Panc1 (cell line): ENCODE measurements at places on chromosomes 12 and 14. TPM values are rescaled to one million over a fixed set of nuclear protein-coding genes. Genes with fewer than 3 reads are reported as not detected.

DNAI7 gene
- total RNA-seq = 0.10 TPM

LTBR gene
- total RNA-seq = 3.1 TPM

IL26 gene
- total RNA-seq = not detected

KLRG1 gene
- 0.69 TPM for total RNA-seq

TMEM229B gene
- 1.6 TPM for total RNA-seq

FAM186B gene
- 0.13 TPM for total RNA-seq

KICS2 gene
- 9.6 TPM for total RNA-seq

SLC11A2 gene
- 59.9 TPM for total RNA-seq

KRT82 gene
- not detected for total RNA-seq

ADAMTS20 gene
- not detected for total RNA-seq

OAS3 gene
- 33.3 TPM for total RNA-seq

GPR132 gene
- total RNA-seq = 0.08 TPM

KLRC4 gene
- 1.4 TPM for total RNA-seq

ANGEL1 gene
- total RNA-seq = 19.1 TPM

SMOC1 gene
- total RNA-seq = 0.46 TPM

RASSF9 gene
- total RNA-seq = 0.33 TPM

SCN8A gene
- 8.6 TPM for total RNA-seq

ACRBP gene
- 0.54 TPM for total RNA-seq

RAB15 gene
- total RNA-seq = 6.0 TPM

RNF34 gene
- total RNA-seq = 52.4 TPM

HVCN1 gene
- total RNA-seq = 0.87 TPM

KLRC2 gene
- not detected for total RNA-seq

KRT4 gene
- 0.15 TPM for total RNA-seq

CMKLR1 gene
- 0.03 TPM for total RNA-seq

MAP1LC3B2 gene
- total RNA-seq = 1.9 TPM

CLEC2A gene
- total RNA-seq = not detected

CHMP4A gene
- 42.4 TPM for total RNA-seq
